ENCODE measurements at places on chromosomes 11 and 22.
A peak's percentile ranks its signal among the peaks of the same experiment; 100 is the strongest.

DNA sequence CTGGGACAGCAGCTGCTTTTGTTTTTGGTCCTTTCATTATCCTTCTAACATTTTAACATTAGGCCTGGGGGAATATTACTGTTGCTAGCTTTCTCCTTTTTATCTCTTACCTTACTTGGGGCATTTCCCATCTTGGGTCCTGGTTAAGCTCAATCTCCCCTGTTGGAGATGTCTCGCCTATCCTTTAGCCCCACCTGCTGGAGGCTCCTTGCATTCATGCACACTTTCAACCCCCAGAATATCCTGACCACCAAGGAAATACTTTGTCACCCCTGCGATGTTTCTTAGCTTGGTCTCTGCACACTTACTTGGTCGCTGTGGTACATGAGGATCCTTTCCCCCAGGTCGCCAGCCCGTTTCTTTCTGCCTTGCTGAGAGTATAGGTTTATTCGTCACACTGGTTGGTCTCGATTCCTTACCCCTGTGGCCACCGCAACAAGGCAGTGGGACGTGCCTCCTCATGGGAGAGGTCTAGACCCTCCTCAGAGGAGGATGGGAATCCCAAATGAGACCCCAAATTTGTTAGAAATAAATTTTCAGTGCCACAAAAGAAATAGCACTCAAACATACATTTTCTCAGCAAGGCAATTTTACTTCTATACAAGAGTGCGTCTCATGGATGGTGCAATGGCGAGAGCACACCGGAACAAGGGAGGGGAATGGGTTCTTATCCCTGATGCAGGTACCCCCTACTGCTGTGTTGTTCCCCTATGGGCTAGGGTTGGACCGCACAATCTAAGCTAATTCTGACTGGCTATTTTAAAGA is 5.4 kb upstream of the TXN2 start:
- no peaks in the 10 kb centered on the region for H3K4me1 ChIP-seq
- no peak overlapping the region for H3K27ac ChIP-seq
- no peaks in the 10 kb centered on the region for H3K36me3 ChIP-seq

- H3K27me3 ChIP-seq, result no peaks in the 10 kb centered on the region
- H3K36me3 ChIP-seq, result no peaks in the 10 kb centered on the region
- H3K4me3 ChIP-seq, result no peak overlapping the region
- no peak overlapping the region for H3K27ac ChIP-seq
These were observed 35.0 kb upstream of the LMO2 start for GRCh38 chr11:33926671-33927552.

DNA sequence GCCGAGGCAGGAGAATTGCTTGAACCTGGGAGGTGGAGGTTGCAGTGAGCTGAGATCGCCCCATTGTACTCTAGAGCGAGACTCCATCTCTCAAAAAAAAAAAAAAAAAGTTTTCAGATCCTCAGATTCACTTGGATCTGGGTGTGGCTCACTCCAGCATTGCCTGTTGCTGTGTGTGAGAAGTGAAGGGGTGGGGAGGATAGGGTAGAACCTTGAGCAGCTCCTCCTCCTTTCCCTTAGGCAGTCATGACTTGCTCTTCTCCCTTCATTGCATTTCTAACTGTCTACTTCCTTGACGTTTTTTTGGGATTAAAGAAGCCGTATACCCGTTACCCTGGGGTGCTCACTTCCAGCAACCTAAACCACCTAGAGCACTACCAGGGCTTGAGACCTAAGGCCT is 63.1 kb upstream of the YWHAH start:
- H3K27me3 ChIP-seq, result no peaks in the 10 kb centered on the region
- H3K36me3 ChIP-seq, result peaks cover 2% of the 10 kb centered on the region
- H3K27ac ChIP-seq, result no peak overlapping the region
- no peak overlapping the region for H3K4me3 ChIP-seq
- no peaks in the 10 kb centered on the region for H3K4me1 ChIP-seq
- DNase-seq, result no peak

DNA sequence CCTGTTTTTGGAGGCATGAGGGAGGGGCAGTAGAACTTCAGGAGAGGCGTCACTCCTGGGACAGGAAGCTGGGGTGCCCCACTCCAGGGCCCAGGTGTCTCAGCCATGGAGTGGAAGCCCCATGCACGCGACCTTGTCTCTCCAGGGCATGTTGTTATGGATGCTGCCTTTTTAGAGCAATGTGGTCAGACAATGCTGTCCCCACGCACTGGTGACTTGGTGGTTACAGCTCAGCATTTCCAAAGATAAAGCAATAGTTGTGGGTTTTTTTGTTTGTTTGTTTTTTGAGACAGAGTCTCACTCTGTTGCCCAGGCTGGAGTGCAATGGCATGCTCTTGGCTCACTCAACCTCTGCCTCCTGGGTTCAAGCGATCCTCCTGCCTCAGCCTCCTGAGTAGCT is 22.3 kb downstream of the EIF4G2 start:
- H3K4me1 ChIP-seq, result no peaks in the 10 kb centered on the region
- no peak for DNase-seq
- no peaks in the 10 kb centered on the region for H3K36me3 ChIP-seq
- no peak overlapping the region for H3K27ac ChIP-seq
- H3K4me3 ChIP-seq, result no peak overlapping the region

- DNase-seq, result no peak
- no peaks in the 10 kb centered on the region for H3K4me1 ChIP-seq
- no peak overlapping the region for H3K4me3 ChIP-seq
- no peak overlapping the region for H3K27ac ChIP-seq
- H3K36me3 ChIP-seq, result no peaks in the 10 kb centered on the region
- H3K27me3 ChIP-seq, result no peaks in the 10 kb centered on the region
These were observed 52.4 kb upstream of the TYR start for GRCh38 chr11:89125298-89125697.

DNA sequence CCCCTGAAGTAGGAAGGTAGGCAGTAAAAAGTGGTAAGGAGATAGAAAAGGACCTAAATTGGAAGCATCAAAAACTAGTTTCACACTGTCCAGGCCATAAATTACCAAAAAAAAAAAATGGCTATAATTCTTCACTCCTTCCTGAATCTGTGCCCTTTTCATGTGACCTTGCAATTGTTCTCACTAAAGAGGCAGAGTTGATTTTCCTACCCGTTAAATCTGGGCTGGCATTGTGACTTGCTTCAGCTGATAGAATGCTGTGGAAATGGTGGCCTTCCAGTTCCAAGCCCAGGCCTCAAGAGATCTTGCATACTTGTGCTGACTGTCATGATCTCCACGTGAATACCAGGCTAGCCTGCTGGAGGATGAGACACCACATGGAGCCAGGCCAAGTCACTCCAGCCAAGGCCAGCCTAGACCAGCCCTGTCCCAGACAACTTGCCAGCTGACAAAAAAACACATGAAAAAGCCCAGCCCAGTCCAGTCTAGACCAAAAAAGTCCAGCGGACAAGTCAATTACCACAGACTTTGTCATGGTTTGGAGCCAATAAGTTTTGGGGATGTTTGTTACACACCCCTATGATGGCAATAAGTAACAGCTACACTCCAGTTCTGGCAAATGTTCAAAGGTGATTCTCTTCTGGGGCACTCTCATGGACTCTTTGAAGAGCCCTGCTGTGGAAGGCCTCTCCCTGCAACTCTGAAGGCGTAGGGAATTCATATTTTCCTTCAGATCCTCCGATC is 51.4 kb upstream of the NUP50 start:
- no peaks in the 10 kb centered on the region for H3K27me3 ChIP-seq
- no peaks in the 10 kb centered on the region for H3K4me1 ChIP-seq
- no peak overlapping the region for H3K27ac ChIP-seq

DNA sequence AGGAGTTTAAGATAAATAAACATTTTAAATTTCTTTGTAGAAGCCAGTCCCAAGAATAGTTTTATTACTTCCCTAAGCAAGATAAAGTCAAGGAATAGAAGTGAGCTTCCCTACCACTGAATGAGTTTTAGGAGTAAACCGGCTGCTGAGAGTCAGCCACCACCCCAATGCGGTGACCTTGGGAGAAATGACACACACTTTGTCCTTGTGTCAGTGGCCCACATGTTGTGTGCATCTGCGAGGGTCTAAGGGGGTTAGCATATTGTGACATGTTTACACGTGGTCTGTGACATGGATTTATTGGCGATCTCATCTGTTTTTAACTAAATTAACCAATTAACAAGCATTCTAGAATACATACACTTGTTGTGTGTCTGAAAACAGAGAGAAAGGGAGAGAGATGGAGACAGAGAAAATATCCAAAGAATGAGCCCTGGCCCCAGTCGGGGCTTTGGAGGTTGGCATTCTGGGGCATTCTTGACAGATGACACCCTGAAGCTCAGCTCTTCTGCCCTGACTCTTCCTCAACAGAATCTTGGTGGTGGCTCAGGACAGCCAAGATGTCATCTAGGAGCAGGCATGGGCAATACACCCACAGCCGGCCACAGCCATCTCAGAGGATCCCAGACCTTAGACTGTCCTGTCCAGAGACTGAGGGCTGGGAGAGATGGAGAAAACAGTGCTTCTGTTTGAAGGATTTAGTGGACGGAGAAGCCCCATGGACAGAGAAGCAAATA is 29.7 kb upstream of the TMPRSS4 start:
- H3K36me3 ChIP-seq, result no peaks in the 10 kb centered on the region
- H3K4me1 ChIP-seq, result no peaks in the 10 kb centered on the region
- H3K27ac ChIP-seq, result no peak overlapping the region
- no peak for DNase-seq
- no peak overlapping the region for H3K4me3 ChIP-seq
- H3K27me3 ChIP-seq, result no peaks in the 10 kb centered on the region

- H3K27me3 ChIP-seq, result no peaks in the 10 kb centered on the region
- no peak for DNase-seq
- peaks cover 2% of the 10 kb centered on the region for H3K4me1 ChIP-seq
- no peak overlapping the region for H3K27ac ChIP-seq
These were observed 1.6 kb downstream of the CXCR5 start for GRCh38 chr11:118885319-118885718.

GRCh38 chr11:73157101-73158010 is 15.2 kb upstream of the FCHSD2 start:
- DNase-seq, result peak; percentile 90
- H3K36me3 ChIP-seq, result no peaks in the 10 kb centered on the region
- H3K27ac ChIP-seq, result peak overlapping the region; percentile 6
- no peak overlapping the region for H3K4me3 ChIP-seq

- H3K36me3 ChIP-seq, result no peaks in the 10 kb centered on the region
- no peak overlapping the region for H3K27ac ChIP-seq
- peak; percentile 63 for DNase-seq
- no peaks in the 10 kb centered on the region for H3K4me1 ChIP-seq
These were observed 859 bp upstream of the KRTAP5-5 start for GRCh38 chr11:1628506-1629325.

DNA sequence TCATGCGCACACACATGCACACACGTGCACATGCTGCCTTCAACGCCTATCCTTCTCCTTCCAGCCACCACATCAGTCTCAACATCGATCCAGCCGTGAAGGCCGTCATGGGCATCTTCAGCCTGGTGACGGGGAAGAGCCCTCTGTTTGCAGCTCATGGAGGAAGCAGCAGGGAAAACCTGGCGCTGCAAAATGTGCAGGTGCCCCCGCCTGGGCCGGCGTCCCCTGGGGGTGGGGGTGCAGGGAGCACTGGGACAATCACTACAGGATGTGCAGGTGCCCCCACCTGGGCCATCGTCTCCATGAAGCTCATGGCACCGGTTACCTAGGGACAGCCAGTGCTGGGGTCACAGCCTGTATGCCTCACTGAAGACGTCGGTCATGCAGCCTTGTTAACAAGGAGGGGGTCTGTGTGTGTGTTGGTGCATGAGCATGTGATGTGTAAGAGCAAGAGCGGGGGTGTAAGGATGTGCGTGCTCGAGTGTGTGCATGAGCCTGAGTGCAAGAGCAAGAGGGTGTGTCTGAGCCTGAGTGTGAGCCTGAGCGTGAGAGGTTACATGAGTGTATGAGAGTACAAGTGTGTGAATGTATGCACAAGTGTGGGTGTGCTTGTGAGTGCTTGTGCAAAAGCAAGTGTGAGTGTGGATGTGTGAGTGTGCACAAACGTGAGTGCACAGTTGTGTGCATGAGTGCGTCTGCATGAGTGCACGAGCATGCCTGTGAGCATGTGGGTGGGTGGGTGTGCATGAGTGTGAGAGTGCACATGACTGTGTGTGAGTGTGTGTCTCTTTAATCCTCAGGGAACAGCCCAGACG is 31.5 kb downstream of the NADSYN1 start:
- H3K36me3 ChIP-seq, result peaks cover 23% of the 10 kb centered on the region
- DNase-seq, result peak; percentile 61
- no peaks in the 10 kb centered on the region for H3K4me1 ChIP-seq

DNA sequence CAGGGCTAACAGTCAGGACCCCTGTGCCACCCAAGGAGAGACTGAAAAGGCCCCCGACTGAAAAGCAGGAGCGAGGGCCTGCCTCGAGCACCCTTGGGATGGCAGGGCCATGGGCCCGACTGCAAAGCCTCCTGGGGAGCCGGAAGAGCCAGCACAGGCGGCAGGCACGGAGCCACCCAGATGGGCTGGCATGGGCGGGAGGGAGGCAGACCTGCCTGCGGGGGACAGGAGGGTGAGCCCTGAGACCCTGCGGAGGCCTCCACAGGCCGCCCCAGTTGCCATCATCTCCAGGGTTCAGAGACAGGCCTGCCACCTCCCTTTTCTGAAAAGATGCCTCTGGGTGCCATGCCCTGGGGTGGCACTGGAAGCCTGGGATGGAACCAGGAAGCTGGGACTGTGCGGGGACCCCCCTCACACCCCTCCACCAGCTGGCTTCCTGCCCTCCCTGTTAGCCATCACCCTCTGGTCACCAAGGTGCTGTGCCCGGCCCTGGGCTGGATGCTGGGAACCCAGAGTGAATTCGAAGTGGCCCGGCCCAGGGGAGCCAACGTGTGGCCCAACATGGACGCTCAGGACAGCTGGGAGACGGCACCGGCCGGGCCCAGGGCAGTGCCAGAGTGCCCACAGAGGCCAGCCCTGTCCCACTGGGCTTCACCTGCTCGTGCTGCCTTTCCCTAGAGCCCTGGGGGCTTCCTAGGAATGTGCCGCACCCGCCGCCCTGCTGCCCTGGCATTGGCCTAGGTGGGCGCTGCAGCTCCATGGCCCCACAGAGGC is 13.8 kb downstream of the TSPAN32 start:
- H3K4me3 ChIP-seq, result no peak overlapping the region
- no peaks in the 10 kb centered on the region for H3K36me3 ChIP-seq
- H3K27me3 ChIP-seq, result no peaks in the 10 kb centered on the region
- peak overlapping the region; percentile 67 for H3K27ac ChIP-seq
- H3K4me1 ChIP-seq, result no peaks in the 10 kb centered on the region

DNA sequence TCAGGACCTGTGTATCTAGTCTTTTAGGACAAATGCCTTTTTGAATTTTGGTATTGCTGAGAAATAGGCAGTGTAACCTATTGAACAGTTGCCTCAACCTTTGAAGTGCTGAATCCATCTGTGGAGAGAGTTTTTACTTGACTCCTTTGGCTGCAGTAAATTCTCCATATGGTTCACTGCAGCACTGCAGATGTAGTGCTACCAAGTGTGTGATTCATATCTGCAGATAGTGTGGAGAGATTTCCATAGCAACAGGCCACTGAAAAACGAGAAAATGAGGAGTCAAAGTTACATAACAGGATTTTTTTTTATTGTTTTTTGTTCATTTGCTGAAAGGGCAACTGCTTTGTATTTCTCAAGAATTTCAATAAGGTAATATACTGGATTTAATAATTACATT is 356.1 kb downstream of the RAB38 start:
- no peak for DNase-seq
- no peak overlapping the region for H3K27ac ChIP-seq
- no peaks in the 10 kb centered on the region for H3K27me3 ChIP-seq

- peaks cover 3% of the 10 kb centered on the region for H3K4me1 ChIP-seq
- no peak for DNase-seq
- H3K36me3 ChIP-seq, result no peaks in the 10 kb centered on the region
- no peak overlapping the region for H3K27ac ChIP-seq
These were observed 10.3 kb downstream of the OR10D3 start for GRCh38 chr11:124193221-124194010.
